Glomerular endothelial cell (primary cell): ENCODE measurements at places on chromosomes 4 and X. TPM values are rescaled to one million over a fixed set of nuclear protein-coding genes. Genes with fewer than 3 reads are reported as not detected.

DNA sequence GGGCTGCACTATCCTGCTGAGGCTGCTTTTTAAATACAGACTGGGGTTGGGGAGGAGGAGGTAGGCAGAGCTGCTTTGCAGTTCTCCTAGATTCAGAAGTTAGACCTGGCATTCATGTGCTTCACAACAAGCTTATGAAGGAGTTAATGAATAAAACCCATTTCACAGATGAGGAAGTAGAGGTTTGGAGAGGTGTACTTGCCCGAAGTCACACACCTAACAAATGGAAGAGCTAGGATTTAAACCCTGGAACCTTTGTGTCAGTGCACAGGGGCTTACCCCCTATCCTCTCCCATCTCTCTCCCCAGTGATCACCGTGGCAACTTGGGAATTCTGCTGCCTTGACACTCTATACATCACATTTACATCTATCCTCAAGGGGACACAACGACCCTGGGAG lies 3.6 kb upstream of the MTM1 start:
- no peak for DNase-seq

DNA sequence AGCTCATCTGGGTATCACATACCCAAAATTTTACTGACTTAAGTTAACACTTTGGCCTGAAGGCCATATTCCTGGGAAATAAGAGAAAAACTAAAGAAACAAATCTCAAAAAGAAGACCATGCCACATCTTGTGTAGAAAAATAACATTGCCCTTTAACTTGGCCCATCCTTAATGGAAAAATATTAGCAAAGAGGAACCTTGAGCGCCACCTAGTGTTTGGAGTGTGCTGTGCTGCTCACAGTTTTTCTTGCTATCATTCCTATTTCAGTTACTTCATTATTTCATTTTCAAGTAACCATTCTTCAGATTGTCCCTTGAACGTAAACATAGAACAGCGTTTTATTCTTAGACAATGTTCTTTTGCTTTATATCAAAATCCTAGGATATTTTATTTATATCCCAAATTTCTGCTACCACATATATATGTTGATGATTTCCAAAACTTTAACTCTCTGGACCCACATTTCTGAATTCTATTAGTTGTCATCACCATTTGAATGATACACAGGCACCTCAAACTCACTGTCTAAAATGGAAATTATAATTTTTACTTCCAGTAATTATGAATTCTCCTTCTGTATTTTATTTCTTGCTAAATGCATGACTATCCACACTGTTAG lies 999.0 kb upstream of the ADGRL3 start:
- DNase-seq = peak; percentile 4

GRCh38 chr4:29948451-29948850 lies 771.7 kb upstream of the PCDH7 start:
- DNase-seq = no peak

GRCh38 chr4:138222046-138222445 lies 20.1 kb downstream of the SLC7A11 start:
- peak; percentile 85 for DNase-seq

- DNase-seq = peak; percentile 92
Observed at GRCh38 chr4:2714061-2714770, 41.9 kb downstream of the TNIP2 start.

DNA sequence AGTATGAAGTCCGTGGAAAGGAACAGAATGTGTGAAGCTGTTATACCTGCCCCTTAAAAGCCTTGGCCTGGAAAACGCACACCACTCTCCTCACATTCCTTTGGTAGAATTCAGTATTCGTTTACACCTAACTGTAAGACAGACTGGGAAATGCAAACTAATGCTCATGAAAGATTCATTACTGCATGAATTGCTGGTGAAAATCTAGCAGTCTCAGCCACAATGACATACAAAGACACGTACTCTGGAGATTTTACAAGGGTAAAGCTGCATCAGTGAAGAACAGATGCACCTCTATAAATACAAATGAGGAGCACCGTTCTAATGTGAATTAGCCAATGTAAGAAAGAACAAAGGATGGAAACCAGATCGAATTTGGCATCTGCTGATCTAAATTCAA lies 2051.3 kb downstream of the PCDH7 start:
- DNase-seq = no peak

DNA sequence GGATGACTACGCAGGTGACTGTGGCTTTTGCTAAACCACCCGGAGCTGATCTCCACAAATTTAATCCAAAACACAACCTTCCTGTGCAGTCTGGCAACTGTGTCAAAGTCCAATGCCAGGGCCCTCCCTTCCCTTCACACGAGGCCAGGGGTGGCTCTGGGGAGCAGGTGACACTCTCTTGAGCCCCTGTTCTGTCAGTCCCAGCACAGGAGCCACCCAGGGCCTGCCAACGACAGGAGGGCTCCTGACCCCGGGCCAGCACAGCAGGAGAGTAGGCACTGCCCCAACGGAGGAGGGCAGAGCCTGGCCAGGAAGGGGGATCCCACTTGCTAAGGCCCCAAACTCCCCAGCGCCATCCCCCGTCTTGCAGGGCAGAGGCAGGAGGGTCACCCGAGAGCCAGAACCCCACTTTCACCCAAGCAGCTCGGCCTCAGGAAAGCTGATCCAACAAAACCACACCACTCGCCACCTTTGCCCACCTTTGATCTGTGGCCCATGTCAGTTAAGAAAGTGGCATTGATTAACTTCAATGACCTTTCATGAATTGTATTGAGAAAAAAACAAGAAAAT lies 44.7 kb downstream of the FAM53A start:
- no peak for DNase-seq

GRCh38 chr4:118837121-118837507 lies 1.2 kb upstream of the SEC24D start:
- no peak for DNase-seq

DNA sequence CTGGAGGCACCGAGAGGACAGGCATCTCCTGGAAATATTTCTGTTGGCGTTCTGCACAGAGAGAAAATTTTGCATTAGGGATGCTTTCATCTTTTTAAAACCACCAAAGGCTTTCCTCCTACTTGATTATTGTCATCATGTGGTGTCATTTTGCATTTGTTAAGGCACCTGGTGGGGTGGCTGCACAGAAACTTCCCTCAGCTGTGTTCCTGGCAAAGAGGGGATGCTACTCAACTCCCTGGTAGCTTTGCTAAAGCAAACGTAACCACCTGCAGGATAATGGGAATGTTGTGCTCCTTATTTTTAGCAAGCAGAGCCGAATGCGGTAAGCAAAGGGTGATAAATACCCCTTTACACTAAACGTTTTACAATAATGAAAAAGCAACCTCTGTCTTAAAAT lies 229.8 kb downstream of the STIM2 start:
- DNase-seq = no peak

- no peak for DNase-seq
Observed at GRCh38 chr4:59712470-59712869, 1487.7 kb upstream of the ADGRL3 start.

GRCh38 chr4:110055158-110055768 lies 142.6 kb downstream of the EGF start:
- no peak for DNase-seq

DNA sequence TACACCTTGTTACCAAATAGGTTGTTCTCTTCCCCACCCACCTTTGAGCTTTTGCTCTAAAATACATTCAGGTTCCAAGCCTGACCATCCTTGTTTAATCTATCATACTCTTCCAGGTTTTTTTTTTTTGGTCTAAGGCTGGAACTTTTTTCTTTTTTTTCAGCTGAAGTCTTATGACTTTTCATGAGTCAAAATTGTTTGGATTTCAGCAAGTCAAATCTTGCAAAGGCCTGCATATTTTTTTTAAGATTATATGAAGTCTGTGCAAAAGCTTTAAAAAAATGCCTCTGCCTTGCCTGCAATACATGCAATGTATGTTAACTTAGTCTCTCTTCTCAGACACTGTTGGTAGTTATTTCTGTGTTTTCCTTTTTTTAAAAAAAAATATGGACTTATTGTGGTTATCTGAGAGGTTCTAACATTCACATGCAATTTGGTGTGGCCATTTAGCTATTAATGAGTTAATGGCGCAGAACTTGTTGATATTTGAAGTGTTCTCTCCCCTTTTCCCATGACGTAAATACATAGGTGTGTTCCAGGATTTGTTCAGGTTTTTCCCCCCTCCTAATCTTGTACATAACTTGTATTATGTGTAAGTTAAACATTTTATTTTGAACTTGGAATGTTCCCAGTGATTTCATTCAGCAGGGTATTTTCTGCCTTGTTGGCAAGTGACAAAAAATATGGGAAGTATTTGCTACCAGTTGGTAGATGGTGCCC lies 58.7 kb downstream of the CCKAR start:
- no peak for DNase-seq

DNA sequence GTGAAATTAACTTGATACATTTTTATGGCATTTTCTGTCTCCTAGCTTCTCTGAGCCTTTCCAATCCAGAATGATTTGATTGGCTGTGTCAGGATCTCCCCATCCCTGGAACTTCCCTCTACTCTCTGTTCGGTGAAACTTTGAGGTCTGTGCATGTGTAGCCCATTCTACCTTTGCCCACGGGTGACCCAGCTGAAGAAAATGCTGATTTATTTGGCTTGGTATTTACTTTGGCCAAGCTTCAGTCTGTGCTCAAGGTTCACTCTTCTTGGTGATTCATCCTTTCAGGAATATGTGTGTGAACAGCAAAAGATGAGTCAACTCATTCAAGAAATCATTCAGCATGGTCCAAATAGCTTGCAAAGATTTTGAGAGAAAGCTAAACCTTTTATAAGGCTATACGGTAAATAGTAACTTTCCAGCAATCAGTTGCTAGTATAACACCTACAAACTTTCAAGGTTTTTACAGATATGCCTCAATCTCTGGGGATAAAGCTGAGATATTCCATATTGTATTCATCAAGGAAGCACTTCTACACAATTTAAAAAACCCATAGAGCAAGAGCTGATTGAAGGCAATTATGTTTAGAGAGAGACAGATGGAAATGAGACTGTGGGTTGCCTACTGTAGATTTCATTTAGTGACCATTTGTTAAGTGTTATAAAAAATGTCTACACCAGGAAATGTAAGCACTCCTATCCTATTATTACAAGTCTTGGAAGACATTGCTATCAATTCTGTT lies 233.9 kb upstream of the CXXC4 start:
- no peak for DNase-seq

DNA sequence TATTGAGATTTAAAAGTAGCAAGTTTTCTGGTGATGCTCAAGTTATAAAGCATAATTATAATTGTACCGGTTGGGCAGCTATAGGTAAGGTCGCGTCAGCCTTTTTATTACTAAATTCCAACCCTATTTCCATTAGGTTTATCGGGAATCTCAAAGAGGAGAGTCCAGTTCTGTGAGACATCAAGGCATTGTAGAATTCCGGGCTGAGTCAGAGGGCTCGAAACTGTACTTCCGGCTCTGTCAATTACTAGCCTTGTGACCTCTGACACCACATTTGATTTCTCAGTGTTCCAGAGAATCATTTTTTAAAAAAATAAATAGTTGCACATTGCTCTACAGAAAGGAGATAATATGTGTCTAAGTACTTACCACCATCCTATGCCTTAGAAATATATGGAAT lies 4.3 kb downstream of the IL1RAPL1 start:
- DNase-seq = no peak

DNA sequence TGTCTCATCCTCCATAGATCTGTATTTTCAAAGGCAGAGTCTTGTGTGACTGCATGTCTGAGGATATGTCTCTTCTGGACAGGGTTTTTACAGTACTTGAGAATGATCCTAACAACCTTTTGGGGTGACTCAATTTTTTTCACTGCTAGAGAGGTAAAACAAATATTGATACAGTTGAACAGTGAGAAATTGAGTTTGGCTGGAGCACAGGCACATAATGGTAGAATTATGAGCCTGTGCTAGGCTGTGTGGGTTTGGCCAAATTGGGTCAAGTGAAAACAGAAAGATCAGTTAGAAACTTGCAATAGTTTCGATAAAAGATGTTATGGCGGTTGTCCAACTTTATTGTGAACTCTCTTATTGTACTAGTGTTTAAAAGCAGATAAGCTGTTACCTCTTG lies 23.3 kb upstream of the EOLA2 start:
- DNase-seq = no peak

DNA sequence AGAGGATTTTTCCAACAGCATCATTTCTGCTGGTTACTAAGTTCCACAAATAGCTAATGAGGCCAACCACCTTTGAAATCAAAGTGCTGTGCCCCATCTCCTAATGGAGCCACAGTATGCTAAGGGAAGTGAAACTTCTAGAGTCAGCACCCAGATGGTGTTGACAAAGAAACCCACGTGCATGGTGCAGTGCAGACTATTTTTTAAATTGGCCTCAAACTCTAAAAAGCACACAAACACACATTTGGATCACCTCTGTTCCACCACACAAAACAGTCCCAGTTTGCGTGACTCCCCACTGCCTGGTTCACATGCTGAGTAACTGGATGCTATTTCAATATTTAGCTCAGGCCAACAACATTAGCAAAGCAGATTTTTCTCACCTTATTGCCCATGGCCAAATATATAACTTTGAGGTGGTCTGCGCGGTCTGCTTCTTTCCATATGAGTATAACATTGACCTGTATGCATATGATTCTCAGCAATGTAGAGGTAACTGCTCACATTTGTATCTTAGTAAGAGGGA lies 69.9 kb downstream of the AMELX start:
- no peak for DNase-seq

DNA sequence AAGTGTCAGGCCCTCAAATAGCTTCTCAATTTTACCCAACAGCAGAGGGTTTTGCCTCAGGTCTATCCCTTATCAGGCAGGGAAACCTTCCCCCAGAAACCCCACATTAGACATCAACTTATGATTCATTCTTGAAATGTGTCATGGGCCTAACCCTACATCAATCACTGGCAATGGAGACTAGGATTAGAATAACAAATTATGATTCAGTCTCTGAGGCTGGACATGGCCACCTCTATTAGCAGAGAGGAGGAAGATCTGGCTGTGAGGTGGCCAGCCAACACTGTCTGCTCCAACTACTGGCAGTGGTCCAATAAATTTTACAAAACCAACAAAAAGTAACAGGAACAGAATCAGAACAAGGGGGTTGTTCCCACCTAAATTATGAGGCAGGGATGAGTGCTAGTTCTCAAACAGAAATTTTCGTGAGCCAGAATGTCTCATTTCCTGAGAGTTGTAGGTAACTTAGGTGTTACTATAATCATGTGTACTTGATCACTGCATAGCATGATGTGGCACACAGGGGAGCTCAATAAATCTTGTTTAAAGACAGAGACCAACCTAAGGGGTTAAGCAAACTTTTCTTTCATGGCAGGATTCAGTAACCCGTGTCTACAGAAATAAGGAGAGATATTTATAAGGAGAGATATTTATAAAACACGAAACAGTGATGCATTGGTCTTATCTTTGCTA lies 126.8 kb downstream of the NFKB1 start:
- no peak for DNase-seq

NDP gene
- 0.15 and 0.35 TPM in 2 replicates for total RNA-seq

SLC34A2 gene
- not detected in 2 replicates for total RNA-seq

ENAM gene
- total RNA-seq = not detected in 2 replicates

BMX gene
- 3.3 and 24.9 TPM in 2 replicates for total RNA-seq

SPON2 gene
- total RNA-seq = 4.6 and 5.1 TPM in 2 replicates

VCX gene
- total RNA-seq = not detected in 2 replicates

PABPC1L2A gene
- not detected in 2 replicates for total RNA-seq

MUC7 gene
- not detected in 2 replicates for total RNA-seq

LRIT3 gene
- total RNA-seq = 0.15 and 0.18 TPM in 2 replicates

DOCK11 gene
- 0.87 and 1.2 TPM in 2 replicates for total RNA-seq

NUDT11 gene
- total RNA-seq = 4.7 and 6.9 TPM in 2 replicates
